D721Med (cell line): ENCODE measurements at places on chromosomes 3 and 15.

GRCh38 chr3:12662593-12663400 lies 1.1 kb downstream of the RAF1 start:
- DNase-seq: no peak

DNA sequence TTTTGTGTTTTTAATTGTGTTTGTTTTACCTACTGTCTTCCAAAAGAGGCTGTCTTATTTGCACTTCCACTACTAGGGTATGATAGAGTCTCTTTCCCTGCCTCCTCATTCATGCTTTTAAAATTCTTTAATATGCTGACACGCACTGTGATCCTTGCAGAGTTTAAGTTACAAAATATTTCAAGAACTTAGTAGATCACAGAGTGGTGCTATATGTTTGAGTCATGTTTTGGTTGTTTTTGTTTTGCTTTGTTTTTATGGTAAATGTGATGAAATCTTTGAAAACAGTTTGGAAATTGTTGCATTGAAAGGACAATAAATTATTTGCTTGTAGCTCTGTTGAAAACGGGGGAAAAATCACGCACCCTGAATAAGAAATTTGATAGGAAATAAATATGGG lies 5.9 kb upstream of the ABHD10 start:
- no peak for DNase-seq

DNA sequence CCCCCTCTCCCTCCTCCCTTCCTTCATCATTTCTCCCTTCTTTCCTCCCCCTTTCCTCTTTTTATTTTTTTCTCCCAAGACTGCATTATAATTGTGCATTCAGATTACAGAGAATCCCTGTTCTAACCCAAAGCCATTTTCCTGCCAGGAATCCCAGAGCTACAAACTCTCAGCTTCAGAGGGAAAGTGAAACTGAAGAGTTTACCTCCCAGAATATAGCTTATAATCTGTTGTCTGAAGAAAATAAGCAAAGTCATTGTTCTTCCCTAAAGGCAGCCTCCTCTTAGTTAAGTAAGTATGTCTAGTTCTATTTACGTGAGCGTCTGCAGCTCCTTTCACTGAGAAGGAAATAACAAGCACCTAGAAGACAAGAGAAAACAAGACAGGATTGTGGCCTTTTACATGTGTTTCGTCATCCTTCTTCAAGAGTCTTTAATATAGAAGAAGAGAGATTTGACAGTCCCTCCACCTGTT lies 97.2 kb downstream of the CHST2 start:
- no peak for DNase-seq

DNA sequence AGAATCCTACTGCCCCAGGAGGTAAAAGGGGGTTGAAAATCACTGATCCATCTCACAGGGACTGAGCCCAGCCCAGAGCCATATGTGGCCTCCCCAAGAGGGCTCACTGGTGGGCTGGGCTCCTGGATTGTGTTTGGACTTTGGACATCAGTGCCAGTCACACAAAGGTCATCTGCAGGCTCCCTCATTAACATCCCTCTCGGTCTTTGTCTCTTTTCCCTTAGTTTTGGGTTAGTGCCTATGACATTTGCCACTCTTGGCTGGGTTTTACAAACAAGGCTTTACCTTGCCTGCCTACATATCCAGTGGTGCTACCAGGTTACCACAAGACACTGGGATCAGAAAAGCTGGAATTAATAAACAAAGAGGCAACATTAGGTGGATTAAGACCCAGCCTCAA lies 27.9 kb downstream of the IFT122 start:
- no peak for DNase-seq

DNA sequence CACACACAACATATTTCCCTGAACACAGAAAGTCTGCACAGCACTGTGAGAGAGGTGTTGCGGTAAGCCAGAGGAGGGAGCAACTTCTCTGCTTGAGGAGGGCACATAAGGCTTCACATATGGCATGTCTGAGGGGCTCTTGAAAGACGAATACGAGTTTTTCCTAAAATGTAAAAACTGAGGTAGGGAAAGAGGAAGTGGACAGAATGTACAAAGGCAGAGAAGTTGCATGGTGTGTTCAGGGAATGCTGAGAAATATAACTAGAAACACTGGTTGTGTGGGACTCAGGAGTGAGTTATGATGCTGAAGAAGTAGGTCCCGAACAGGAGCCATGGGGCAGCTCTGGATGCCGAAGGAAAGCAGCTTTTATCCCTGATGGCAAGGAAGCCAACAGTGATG lies 22.8 kb upstream of the ATP8B4 start:
- DNase-seq: no peak

DNA sequence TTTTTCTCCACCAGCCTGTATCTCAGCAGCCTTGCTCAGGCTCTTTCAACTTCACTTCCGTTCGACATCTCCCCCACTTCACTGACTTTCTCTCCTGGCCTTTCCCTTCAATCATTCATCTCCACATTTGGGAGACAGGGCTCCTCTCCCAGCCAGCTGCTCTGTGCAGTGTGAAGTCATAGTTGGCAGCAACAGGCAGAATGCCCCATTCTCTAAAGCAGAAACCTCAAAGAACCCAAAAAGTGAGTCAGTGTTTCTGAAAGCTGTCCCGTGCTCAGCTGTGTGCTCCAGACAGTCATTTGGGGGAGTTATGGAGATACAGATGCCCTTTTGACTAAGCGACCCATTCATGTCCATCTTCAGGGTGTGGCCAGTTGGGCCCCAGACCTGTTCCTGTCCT lies 54.3 kb downstream of the NTRK3 start:
- no peak for DNase-seq

GRCh38 chr3:59783468-59783988 lies 733.7 kb upstream of the CFAP20DC start:
- no peak for DNase-seq

- DNase-seq: no peak
Measured at GRCh38 chr3:142890592-142890991, 1.7 kb upstream of the PCOLCE2 start.

DNA sequence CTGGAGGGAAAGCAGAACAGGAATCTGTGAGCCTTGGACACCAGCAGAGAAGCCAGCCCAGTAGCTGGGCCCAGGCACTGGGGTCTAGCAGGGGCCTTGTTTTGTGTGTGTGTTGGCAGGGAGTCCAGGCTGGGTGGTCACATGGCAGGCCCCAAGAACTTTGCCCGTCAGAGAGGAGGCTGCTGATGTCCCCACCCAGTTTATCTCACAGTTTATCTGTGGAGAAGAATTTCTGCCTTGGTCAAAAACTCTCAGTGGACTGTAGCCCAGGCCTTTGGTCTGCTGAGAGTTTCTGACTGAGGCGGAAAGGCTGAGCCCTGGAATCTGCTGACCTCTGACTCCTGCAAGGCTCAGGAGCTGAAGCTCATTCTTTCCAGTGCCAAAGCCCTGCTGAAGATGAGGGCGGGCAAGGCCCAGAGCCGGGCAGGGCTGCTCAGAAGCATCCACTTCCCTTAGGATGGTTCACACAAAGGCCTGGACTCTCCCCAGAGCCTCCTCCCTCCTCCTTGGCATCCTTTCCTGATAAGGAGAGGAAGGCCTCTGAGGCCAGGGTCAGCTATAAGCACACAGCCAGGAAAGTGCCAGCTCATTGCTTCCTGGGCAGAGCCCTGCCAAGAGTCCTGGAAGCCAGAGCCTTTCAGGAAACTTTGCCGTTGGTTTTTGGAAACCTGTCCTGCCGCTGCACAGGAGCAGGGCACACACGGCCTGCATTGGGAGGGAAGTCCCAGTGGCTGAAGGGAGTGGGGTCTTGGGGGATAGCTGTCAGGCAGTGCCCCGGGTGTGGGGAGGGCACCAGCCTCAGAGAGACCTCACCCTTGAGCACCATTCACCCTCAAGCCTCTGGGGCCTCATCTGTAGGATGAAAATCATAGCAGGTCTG lies 37.2 kb upstream of the SLCO2A1 start:
- no peak for DNase-seq

- no peak for DNase-seq
Measured at GRCh38 chr15:69305933-69306568, 7.3 kb downstream of the PAQR5 start.

DNA sequence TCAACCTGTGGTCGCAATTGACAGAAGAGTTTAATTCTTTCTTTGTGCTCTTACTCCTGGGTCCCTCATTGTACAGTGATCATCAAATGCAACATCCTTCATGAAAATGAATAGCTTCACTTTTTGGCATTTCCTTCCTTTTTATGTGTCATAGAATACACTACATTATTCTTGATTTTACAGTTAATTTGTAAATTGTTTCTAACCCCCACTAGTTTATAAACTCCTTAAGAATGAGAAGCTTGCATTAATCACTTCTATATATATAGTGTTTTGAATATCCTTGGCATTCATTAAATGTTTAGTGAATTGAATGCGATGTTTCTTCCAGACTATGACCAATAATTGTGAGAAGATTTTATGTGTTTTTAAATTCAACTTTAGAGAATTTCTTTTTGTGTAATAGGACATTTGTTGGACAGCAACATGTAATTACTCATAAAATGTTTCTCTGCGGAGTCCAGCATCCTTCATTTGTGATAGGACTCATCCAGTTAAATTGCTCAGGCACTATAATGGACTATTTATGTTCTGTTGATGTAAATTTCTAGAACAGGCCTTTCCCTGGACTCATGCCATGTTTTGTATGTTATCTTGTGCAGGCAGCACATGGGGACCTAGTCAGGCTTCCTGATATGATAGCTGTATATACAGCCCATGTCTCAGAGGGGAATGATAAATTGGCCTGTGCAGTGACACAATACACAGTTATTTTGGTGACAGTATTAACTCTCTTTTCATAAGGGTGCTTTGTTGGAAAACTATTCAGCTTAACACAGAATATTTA lies 51.3 kb downstream of the MBNL1 start:
- DNase-seq: no peak

- DNase-seq: peak; percentile 89
Measured at GRCh38 chr15:64911311-64912186, at the start of gene ANKDD1A. Gene ANKDD1A (plus strand): TSS chr15:64911902. CDS start chr15:64911931, 29 bp downstream.

- DNase-seq: no peak
Measured at GRCh38 chr3:46712191-46713049, 5.2 kb downstream of the PRSS50 start.

- no peak for DNase-seq
Measured at GRCh38 chr15:100918690-100919480, at the start of gene LRRK1. Gene LRRK1 (plus strand): TSS chr15:100919357. CDS start chr15:100924633, 5,276 bp downstream.

- DNase-seq: no peak
Measured at GRCh38 chr3:193378706-193379105, at the start of gene ATP13A5. Gene ATP13A5 (minus strand): TSS chr3:193378753. CDS start chr3:193378725, 28 bp downstream.

- DNase-seq: peak; percentile 24
Measured at GRCh38 chr3:33789183-33789954, 9.1 kb upstream of the PDCD6IP start.

DNA sequence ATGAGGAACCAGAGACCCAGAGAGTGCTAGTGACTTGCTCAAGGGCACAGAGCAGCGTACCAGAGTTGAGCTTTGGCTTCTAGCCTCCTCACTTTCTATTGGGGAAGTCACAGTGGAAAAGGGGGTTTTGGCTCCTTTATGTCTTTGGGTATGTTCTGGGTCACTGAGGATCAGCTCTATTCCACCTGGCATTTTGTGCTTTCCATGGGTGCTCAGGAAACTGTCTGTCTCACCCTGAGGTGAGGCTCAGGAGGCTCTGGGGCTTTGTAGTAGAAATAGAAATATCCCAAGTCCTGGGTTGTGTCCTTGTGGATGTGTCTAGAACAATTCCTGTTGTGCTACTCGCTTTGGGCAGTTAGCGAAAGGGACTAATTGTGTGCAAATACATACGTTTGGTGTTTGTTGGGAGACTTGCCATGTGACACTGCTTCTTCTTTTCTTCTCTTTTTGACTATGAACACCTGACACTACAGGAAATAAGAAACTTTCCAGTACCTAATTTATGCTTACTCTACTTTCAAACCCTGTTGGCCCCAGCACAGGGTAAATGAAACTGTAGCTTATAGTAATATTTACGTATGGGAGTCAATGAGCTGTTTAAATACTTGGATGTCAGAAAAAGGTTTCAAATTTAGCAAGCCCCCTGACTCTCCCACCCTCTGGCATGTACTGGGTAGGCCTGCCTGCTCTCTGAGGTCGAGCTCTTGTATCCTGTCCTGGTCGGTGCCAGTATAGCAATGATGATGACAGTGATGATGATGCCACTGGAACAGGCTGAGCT lies 35.6 kb downstream of the SMAD3 start:
- no peak for DNase-seq

GRCh38 chr3:27507515-27508266 lies 23.5 kb upstream of the SLC4A7 start:
- no peak for DNase-seq

GRCh38 chr15:64398575-64398974 lies 10.9 kb downstream of the TRIP4 start:
- DNase-seq: no peak

DNA sequence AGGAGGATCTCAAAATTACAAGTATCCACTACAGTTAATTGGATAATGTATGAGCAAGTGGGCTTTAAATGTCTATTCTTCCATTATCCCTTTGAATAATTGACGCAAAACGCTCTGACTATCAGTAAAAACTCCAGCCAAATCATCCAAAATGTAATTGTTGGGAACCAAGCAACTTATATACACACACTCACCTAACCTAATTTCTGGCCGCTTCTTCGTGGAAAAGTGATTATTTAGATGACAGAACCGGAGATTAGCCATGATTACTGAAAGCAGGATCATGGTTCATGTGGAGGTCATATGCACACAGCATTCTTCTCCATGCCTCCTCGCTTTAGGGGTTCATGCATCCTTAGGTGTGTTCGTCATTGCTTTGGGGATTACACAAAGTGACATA lies 992.4 kb downstream of the NAALADL2 start:
- DNase-seq: no peak

DNA sequence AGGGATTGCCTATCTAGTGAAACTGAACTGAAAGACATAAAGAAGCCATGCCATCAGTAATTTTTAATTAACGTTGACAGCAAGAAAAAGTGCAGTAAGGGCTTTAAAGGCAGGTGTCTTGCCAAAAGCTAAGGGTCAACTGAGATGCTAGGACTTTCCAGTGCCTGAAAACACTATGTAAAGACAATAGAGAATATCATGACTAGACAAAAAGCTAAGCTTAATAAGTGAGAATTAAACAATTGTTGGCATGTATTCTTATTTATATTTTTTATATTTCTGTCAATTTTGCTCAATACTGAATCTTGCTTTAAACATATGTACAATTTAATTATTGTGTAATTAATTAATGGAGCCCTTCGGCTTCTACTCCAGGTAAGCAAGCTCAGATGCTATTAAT lies 803.1 kb downstream of the IGSF11 start:
- no peak for DNase-seq

GRCh38 chr3:143612541-143612940 lies 235.7 kb downstream of the SLC9A9 start:
- DNase-seq: no peak

DNA sequence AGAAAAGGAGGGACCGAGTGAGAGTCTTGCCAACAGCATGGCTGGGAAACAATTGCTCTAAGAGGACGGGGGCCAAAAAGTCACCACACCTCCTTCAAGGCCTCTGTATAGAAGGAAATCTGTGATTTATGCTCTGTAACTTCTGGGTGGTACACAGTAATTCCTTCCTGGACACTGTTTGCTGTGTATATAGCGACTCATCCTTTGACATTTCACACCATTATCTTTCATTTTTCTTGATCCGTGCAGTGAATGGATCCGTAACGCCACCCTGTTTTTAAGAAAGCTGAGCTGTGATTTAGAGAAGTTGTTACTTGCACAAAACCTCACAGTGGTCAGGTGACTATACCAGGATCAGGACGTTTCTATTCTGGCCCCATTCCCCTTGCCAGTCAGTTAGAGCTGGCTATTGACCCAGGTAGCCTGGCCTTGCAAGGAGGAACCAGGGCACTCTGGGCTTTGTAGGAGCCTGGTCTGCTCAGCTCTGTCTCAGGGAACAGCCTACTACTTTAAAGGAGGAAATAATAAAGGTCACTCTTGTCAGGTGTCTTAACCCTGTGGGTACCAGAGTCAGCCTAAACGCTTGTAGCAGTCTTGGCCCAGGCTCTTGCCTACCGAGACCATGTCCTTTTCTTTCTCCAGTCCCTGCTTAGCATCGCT lies 86.5 kb upstream of the MYZAP start:
- DNase-seq: no peak
